ENCODE measurements at places on chromosomes 2 and 18.

DNA sequence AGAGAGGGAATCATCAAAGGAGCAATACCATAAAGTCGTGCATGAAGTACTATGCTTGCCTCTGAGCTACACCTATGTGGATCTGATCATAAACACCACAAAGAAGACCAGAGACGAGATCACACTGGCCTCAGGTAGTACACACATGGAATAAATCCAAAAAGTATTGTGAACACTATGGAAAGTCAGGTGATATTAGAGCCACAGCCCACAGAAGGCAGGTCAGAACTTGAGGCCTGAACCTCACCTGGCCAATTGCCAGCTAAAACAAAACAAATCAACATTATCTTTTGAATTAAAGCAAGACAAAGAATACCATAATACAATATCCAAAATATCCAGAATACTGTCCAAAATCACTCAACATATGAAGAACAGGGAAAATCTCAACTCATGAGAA, 371.1 kb downstream of the NCKAP5 start:
- DNase-seq, result no peak

- no peak for DNase-seq
These were observed 331.0 kb downstream of the MYCN start for GRCh38 chr2:16271231-16271896.

DNA sequence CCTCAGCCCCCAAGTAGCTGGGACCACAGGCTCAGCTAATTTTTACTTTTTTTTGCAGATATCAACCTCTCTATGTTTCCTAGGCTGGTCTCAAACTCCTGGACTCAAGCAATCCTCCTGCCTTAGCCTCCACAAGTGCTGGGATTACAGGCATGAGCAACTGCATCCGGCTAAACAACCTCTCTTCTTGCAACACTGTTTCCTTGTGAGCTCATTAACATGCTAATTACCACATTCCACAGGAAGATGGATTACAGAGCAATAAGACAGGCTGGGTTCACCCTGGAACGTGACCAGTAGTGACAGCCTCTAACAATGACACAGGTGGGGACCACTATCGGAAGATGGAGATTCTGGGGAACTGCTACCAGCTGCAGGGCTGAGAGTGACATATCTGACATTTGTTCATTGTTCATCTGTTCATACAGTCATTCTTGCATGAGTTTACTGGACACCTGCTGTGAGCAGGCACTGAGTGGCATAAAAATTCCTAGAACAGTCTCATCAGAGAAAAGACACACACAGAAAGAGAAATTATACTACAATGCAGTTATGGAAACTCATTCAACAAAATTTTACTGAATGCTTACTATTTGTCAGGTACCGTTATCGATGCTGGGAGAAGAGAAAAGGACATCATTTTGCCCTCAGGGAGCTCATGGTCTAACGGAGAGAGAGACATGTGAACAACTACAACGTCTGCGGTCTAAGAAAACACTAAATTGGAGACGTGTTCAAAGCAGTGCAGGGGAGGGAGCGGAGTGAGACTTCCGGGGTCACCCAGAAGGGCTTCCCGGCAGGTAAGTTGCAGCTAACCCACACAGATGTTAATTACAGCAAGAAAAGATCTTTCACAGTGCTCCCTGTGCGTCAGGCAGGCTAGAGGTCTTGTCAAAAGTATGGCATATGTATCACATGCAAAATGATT, 37.6 kb downstream of the PROC start:
- DNase-seq, result peak; percentile 65

DNA sequence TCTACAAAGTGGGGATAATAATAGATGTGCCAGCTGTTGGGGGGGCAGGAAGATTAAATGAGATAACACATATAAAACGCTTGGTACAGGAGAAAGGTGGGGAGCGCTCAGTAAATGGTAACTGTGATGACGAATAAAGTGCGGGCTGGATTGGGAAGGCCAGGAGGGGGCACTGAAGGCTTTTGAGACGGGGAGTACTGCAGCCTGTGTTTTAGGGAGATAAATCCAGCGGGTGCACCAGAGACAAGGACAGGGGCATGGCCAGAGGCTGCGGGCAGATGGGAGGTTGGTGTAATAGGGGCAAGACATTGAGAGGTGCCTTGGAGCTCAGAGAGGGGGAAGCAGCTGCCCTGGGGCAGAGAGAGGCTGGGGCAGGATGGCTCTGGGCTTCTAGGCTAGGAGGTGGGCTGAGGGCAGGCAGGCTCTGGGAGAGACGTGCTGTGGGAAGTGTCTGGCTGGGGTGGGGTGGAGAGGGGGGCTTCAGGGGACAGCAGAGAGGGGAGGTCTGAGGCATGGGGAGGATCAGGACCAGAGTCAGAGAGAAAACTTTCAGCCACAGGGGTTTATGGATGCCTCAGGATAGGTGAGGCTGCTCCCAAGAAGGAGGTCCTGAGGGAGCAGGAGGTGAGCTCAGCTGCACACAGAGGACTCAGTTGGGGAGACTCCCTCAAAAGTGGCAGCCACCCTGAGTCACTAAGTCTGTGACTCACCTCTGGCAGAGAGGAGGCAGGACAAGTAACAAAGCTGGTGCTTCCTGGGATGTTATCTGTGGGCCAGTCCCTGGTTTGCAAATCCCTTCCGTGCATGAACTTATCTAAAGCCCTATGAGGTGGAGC, 18.8 kb downstream of the TEX44 start:
- peak; percentile 86 for DNase-seq

GRCh38 chr2:162025121-162025911, 48.7 kb downstream of the DPP4 start:
- DNase-seq, result no peak

GRCh38 chr2:24247164-24247563, 72.3 kb downstream of the FAM228A start:
- DNase-seq, result no peak

GRCh38 chr2:11975373-11975772, 228.9 kb downstream of the LPIN1 start:
- DNase-seq, result no peak
